ENCODE measurements at places on chromosomes 12 and 14.

- DNase-seq, result peak; percentile 49
- H3K36me3 ChIP-seq, result no peaks in the 10 kb centered on the region
- no peak overlapping the region for H3K4me3 ChIP-seq
- peaks cover 2% of the 10 kb centered on the region for H3K27me3 ChIP-seq
- H3K27ac ChIP-seq, result no peak overlapping the region
- H3K4me1 ChIP-seq, result no peaks in the 10 kb centered on the region
These were observed 191.5 kb upstream of the C14orf180 start for GRCh38 chr14:104388011-104388521.

- H3K4me1 ChIP-seq, result peaks cover 10% of the 10 kb centered on the region
- H3K36me3 ChIP-seq, result no peaks in the 10 kb centered on the region
- H3K27ac ChIP-seq, result no peak overlapping the region
- no peaks in the 10 kb centered on the region for H3K27me3 ChIP-seq
- no peak overlapping the region for H3K4me3 ChIP-seq
These were observed 30.2 kb upstream of the CIPC start for GRCh38 chr14:77067632-77068516.

DNA sequence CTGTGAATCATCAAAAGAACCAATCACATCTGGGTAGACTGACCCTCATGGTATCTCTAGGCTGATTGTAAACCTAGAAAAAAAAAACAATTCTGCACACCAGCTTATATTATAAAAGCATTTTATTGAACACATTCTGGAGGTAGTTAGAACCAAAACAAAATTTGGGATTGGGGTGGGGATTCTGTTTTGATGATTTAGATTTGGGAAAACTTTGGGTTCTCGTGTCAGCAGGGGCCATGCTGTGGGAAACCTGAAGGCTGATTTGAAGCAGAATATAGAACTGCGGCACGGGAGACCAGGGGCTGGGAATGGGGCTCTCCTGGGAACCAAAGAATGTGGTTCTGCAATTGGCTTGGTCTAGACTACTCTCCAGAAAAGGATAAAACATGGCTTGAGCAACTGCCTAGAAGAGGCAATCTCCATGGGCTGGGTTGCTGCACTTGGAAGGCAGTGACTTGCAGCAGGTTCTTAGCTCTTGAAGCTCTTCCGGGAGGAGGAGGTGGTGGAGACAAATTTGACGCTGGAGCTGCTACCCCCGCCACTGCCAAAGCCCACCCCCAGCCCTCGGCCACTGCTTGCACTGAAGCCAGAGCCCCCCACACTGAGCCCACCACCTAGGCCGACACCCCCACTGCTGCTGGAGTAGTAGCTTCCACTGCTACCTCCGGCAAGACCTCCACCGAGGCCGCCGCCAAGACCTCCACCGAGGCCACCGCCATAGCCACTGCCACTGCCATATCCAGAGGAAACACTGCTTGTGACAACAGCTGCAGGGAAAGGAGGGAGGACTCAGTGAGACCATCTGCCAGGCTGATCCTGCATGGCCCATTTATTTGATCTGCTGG is 5.5 kb downstream of the KRT5 start:
- H3K4me1 ChIP-seq, result no peaks in the 10 kb centered on the region
- DNase-seq, result no peak
- H3K27me3 ChIP-seq, result no peaks in the 10 kb centered on the region
- H3K4me3 ChIP-seq, result no peak overlapping the region
- H3K36me3 ChIP-seq, result no peaks in the 10 kb centered on the region

DNA sequence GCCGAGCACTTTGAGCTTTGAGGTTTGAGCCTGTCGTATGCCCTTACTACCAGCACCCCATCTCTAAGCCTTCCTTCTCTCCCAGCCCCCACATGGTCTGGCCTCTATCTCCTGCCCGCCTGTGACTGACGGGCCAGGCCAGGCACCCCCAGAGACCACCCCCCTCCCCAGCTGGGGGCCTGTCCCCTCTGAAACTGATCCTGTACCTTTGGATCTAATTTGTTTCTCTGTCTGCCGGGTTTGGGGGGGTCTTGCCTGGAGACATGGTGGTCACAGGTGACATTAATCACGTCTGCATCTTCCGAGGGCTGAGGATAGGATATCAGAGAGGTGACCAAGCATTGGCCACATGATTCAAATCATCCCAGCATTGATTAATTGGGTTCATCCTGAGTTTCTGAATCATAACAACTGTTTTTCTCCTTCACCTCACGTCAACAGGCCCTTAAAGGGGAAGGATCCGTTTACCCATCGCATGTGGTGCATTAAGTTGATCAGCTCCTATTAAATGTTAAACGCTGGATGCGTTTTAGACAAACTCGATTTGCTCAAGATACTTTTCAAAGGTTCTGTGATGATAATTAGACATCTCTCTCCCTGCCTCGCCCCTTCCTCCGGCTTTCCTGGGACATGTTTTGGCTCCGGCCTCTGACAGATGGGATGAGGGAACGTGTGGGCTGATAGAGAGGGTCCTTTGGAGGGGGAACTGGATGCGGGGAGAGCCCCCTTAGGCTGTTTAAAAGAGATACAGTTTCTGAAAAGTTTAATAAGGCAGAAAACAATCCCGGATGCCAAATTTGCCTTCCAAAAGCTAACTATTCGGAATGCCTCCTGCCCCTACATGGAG is 63.3 kb upstream of the TBX3 start:
- H3K27me3 ChIP-seq, result no peaks in the 10 kb centered on the region
- DNase-seq, result peak; percentile 53
- no peak overlapping the region for H3K4me3 ChIP-seq
- no peaks in the 10 kb centered on the region for H3K36me3 ChIP-seq
- H3K4me1 ChIP-seq, result no peaks in the 10 kb centered on the region
- H3K27ac ChIP-seq, result no peak overlapping the region

GRCh38 chr12:113290506-113290905 is 44.4 kb downstream of the SLC8B1 start:
- no peak for DNase-seq
- H3K36me3 ChIP-seq, result peaks cover 87% of the 10 kb centered on the region

DNA sequence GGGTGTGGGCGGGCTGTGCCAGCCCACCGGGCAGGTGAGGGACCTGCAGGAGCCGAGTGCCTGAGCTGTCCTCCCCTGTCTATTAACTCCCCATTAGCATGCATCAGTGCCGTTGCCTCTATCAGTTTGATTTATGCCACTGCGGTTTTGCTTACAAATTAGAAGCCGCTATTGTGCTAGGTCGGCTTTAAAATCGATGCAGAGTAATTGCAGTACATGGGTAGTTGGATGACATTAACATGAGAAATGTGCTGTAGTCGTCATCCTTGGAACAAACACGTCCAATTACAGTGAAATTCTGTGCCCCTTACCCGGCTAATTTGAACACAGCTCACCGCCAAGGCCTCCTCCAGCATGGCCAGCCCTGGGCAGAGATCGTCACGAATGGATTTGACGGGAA is 145.8 kb downstream of the TSPAN9 start:
- H3K36me3 ChIP-seq, result peaks cover 2% of the 10 kb centered on the region
- H3K27ac ChIP-seq, result no peak overlapping the region
- peak; percentile 43 for DNase-seq
- H3K4me3 ChIP-seq, result no peak overlapping the region
- H3K4me1 ChIP-seq, result peaks cover 13% of the 10 kb centered on the region

DNA sequence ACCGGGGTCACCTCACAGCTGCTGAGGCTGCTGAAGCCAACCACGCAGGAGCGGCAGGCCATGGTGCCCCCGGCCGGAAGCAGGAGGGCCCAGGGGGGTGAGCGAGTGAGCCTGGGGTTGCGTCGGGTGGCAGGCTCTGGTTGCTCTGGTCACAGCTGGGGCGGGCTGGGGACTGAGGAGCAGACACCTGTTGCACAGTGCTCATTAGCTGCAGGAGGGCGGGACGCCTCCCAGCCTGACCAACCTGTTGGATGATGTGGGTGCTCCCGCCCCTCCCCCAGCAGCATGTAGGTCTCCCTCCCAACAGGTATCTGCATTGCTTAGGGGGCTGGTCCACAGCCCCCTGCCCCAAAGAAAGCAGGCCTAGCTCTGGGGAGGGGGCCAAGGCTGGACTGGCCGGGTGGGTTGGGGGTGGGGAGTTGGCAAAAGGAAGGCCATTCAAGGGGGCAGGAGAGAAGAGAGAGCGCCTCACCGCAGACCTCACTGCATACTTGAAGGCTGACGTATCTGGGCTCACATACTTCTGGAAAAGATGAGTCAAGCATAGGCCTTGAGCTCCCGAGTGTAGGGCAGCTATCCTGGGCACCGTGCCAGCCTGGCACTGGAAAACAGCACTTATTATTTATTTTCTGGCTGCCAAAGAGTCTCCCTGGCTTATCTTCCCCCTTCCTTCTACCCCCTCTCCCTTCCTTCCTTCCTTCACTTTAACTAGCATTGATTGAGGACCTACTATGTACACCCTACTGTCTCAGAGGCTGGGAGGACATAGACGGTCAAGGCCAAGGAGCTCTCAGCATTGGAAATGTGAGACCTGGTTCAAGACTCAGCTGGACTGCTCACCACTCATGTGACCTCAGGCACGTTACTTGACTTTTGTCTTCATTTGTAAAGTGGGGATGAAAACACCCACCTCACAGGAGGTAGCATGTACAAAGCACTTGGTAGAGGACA is at the start of gene KRT80:
KRT80 (minus strand) TSS at position 174 of the 951 bp plus-strand sequence; CDS start at position 62, 112 bp downstream.
- H3K27me3 ChIP-seq, result no peaks in the 10 kb centered on the region
- peak; percentile 86 for DNase-seq
- H3K27ac ChIP-seq, result peak within 1 kb of the TSS; percentile 81
- no peak within 1 kb of the TSS for H3K4me3 ChIP-seq

DNA sequence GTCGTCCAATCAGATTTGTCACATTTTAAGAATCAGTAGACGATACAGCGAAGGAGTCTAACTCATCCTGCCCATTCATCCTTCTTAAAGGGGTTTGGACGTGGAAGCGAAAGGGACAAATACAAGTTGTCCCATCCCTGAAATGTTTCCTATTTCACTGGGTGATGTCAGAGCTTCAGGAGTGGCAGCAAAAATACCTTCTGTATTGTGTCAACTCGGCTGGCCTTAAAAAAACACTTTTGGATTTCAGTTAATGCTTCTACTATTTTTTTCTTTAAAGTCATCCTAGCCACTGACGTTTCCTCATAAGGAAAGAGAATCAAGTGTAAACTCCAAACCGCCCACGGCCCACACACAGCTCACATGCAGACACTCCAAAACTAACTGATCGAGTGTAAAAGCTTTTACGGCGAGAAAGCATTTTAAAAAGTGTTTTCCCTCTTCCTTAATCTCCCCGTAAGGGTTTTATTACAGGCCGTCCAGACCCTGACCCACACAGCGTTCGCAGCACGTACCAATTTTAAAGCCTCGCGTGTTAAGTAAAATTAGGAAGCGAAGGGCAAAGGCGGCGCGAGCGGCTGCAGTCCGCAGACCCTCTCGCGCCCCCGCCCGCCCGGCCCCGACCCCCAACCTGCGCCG is 593 bp downstream of the CFL2 start:
- peaks cover 8% of the 10 kb centered on the region for H3K4me1 ChIP-seq
- DNase-seq, result no peak
- peaks cover 3% of the 10 kb centered on the region for H3K36me3 ChIP-seq
- peak overlapping the region; percentile 80 for H3K4me3 ChIP-seq
- no peaks in the 10 kb centered on the region for H3K27me3 ChIP-seq
- peak overlapping the region; percentile 87 for H3K27ac ChIP-seq

DNA sequence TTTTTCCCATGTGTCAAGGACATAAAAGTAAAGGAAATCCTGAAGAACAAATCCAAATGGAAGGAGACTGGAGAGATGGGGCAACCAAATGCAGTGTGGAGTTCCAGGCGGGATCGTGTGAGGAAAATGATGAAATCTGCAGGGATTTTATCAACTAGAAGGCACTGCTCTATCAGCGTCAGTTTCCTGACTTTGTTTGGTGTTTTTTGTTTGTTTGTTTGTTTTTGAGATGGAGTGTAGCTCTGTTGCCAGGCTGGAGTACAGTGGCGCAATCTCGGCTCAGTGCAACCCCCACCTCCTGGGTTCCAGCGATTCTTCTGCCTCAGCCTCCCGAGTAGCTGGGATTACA is 43.3 kb upstream of the GPR132 start:
- H3K36me3 ChIP-seq, result no peaks in the 10 kb centered on the region
- no peak for DNase-seq
- H3K27me3 ChIP-seq, result no peaks in the 10 kb centered on the region
- no peaks in the 10 kb centered on the region for H3K4me1 ChIP-seq

GRCh38 chr12:103442822-103443221 is 52.9 kb downstream of the C12orf42 start:
- H3K27me3 ChIP-seq, result no peaks in the 10 kb centered on the region
- H3K4me3 ChIP-seq, result no peak overlapping the region
- H3K36me3 ChIP-seq, result no peaks in the 10 kb centered on the region
- DNase-seq, result no peak
- H3K27ac ChIP-seq, result no peak overlapping the region
- H3K4me1 ChIP-seq, result no peaks in the 10 kb centered on the region

DNA sequence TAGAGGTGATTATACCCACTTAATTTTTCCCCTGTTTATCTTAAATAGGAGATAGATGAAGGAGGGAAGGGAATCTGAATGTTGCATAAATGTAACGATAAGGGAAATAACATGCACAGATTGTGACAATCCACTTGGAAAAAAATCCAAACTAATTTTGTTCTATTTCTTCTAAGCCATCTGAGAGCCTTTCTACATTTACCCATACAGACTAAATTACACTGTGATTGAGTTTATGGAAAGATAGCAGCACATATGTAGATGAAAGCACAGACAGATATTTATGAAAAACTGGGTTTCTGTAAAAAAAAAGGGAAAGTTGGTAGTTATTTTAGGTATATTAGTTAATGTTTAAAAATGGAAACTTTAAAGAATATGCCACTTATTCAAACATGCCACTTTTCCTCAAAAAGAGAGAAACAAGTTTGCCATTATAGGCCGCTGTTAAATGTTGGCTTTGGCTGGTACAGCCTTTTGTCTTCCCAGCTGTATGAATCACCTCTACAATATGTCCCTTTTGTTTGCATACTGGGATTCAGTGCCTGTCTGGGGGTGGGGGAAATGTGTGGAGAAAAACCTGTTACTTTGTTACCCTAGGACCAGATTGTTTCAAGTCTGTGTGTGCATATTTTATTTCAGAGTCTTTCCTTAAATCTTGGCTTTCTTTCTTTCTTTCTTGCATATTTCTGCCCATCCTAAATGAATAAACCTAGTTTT is 470.2 kb upstream of the LMO3 start:
- no peaks in the 10 kb centered on the region for H3K36me3 ChIP-seq
- H3K4me1 ChIP-seq, result no peaks in the 10 kb centered on the region
- H3K4me3 ChIP-seq, result no peak overlapping the region
- no peak overlapping the region for H3K27ac ChIP-seq
- H3K27me3 ChIP-seq, result no peaks in the 10 kb centered on the region

DNA sequence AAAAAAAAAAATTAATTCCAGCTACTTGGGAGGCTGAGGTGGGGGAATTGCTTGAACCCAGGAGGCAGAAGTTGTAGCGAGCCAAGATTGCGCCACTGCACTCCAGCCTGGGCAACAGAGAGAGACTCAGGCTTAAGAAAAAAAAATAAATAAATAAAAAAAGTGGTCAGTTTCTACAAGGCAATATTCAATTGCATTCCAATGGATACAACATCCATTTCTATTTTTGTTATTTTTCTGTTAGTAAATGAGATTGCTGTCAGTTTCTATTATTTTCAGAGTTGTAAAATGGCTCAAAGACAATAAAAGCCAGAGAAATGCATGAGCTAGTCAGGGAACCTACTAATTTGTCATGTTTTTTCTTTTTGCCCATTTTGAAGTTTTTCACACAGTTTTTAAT is 119.2 kb downstream of the PDE3A start:
- no peaks in the 10 kb centered on the region for H3K36me3 ChIP-seq
- no peak for DNase-seq
- no peak overlapping the region for H3K4me3 ChIP-seq
